ENCODE measurements at places on chromosomes 5 and 9.

DNA sequence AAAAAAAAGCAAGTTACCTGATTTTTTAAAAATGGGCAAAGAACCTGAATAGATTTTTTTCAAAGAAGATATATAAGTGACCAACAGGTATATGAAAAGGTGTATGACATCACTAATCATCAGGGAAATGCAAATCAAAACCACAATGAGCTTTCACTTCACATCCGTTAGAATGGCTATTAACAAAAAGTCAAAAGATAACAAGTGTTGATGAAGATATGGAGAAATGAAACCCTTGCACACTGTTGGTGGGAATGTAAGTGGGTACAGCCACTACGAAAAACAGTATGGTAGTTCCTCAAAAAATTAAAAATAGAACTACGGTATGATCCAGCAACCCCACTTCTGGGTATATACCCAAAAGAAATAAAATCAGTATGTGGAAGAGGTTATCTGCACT, 134.8 kb downstream of the UGCG start:
- no peak for DNase-seq

- DNase-seq, result no peak
These were observed 56.5 kb upstream of the SPDL1 start for GRCh38 chr5:169527066-169527465.

DNA sequence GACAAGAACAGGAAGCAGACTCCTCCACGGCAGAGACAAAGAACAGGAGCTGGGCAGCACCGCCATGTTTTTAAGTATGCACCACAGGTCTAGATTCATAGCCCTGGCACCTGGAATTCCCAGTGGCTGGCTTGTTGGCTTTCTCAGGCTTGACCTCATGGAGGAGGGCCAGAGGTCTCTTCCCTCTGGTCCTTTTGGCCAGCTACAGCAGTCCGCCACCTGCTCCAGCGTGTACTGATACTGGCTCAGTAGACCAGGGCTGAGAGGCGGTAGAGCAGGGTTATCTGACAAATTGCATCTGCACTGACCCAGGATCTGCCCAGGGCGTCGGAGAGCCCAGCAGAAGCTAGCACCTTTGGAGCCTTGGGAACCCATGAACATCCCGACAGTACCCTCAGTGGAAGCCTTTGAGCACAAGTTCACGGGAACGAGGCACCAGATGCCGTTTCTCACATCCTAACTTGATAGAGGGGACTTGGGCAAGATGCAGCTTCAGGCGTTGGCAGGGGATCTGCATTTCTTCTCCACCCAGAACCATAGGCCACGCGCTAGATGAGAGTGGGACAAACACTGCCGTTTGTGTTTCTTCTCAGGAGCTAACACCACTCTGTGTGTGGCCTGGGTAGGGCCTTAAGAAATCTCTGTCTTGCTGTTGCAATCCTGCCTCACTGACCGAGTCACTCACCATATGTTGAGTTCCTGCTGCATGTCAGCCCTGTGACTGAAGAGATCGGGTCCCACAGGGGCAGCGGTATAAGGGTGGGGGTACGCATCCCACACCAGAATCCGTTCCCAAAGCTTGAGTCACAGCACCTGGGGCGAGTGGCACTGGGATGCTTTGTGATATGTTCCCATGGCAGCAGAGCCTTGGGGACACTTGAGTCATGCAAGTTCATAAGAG, 90.3 kb upstream of the OTULINL start:
- DNase-seq, result peak; percentile 62

DNA sequence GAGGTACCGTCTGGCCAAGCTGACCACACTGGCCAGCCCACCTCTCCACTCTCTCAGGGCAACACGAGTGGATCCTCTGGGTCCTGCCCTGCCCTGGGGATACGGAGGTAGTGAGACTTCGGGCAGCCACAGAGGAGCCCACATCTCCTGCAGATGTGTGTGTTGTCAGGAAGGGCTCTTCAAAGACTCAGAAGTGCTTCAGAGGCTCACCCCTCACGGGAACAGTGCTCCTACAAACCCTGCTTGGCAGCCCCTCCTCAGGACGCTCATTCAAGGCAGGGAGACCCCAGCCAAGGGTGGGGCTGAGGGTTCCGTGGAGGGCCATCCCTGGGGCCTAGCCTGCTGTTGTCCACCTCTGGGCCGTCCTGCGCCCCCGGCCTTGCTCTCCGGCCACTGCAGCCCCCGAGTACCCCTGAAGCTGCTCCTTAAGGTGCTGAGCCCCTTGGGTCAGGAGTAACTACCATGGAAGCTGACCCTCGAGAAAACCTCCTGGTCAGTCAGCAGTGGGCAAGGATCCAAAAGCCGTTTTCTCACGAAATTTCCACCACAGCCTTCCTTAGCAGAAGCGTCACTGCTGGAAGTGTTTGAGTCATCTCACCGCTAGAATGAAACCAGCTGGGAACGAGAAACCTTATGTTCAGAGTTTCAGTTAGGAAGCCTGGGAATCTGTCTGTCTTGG, 23.2 kb upstream of the LRRC14B start:
- peak; percentile 94 for DNase-seq

DNA sequence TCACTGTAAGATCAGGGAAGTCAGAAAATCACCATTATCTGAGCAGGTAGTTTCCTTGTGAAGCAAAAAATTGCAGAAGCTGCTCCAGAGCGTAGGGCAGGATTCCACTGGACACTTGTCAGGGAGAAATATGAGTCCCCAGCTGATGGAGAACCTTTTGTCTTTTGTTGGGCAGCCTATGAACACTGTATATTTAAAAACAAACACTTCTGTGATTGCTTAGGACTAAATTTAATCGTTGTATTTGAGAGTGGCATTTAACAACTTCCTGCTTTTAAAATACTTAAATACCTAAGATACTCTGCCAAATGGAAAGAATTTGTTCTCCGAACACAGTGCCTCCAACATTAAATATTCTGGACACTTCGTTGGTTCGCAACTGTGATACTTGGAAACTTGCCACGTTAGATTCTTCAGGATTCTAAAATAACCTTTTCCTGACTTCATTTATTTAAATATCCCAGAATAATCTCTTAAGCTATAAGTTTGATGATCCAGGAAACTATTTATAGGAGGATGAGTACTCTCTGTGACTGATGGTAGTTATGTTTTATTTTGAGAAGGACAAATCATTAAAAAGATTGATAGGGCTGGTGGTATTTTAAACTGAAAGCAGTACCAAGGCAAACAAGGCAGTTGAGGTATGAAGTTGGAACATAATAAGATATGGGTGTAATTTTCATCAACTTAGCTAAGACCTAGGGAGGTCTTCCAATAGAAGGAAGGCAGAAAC, 2.7 kb upstream of the HSPA4 start:
- DNase-seq, result no peak

GRCh38 chr5:115544043-115544435, 536 bp downstream of the FEM1C start:
- DNase-seq, result no peak

DNA sequence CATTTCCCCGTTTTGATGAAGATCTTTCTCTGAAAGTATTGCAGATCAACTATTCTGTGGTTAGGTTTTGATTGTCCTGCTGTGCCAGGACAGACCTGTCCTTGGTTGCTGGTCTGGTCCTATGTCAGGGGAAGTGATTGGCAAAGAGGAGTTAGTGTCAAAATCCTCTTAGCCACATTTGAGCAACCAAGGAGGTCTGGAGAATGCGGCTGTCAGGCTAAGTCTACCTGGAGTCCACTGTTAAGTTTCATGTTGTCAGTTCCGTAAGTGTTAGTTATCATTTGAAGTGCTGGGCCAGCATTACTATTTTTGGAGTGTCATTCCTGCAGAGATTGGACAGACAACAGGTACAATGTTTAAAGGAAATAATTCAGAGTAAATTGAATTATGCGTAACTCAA, 62.3 kb downstream of the UBE2QL1 start:
- no peak for DNase-seq

GRCh38 chr5:170557314-170557713, 53.5 kb downstream of the KCNIP1 start:
- DNase-seq, result no peak

GRCh38 chr5:135566422-135567400, 12.1 kb downstream of the CXCL14 start:
- no peak for DNase-seq

DNA sequence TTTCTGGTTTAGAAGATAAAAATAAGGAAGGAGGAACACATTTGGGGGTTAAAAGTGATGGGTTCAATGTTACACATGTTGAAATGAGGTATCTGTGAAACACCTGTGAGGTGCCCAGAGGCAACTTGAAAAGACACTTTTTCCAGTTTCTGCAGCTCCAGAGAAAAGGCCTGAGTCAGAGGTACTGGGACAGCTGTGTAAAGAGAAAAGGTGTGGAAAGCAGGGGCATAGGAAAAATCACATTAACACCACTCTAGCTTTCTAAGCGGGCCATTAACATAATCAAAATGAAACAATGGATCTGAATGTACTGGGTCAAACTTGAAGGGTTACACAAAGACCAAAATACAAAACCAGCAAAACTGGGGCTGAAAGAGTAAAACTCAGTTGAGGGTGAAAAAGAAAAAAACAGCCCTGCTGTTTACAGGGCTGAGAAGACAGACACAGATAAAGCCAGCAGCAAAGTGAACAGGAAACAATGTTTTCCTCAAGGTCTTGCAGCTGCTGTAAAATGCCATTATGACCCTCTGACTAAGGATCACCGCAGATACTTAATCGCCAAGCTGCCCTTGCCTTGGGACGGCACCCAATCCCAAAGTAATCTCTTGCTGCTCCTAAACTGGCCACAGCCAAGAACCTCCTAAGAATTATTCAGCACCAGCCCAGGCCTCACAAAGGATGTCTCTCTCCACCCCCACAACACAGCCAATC, 104.7 kb downstream of the DROSHA start:
- no peak for DNase-seq

DNA sequence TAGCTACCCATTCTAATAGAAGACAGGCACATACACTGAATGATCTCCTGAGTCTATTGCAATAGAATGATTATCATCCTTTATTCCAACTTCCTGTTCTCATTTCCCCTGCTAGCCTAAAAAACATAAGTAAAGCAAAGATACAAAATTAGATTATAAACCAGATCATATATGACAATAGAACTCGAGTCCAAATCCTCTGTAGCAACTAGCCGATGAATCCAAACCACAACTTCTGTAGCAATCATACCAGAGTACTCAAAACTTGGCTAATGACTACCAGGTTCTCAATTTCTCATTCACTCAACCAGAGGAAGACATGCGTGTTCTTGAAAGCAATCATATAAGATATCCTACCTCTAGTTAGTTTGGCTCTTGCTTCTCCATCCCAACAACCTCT, 622.1 kb downstream of the PSAT1 start:
- peak; percentile 13 for DNase-seq
